Stimulated activated CD8-positive, alpha-beta memory T cell treated with anti-CD3 and anti-CD28 coated beads, Interleukin-4, amount 100 ng/mL, for 1 hour (primary cell): ENCODE measurements at places on chromosomes 12 and 14.

- DNase-seq: no peak
Measured at GRCh38 chr14:68977180-68977717, 1.9 kb downstream of the ACTN1 start.

- DNase-seq: no peak
Measured at GRCh38 chr14:54362759-54363437, 33.9 kb upstream of the CDKN3 start.

GRCh38 chr12:79776111-79776510, 85.3 kb upstream of the PAWR start:
- DNase-seq: no peak

- no peak for DNase-seq
Measured at GRCh38 chr14:50116966-50117365, 594 bp upstream of the VCPKMT start.

DNA sequence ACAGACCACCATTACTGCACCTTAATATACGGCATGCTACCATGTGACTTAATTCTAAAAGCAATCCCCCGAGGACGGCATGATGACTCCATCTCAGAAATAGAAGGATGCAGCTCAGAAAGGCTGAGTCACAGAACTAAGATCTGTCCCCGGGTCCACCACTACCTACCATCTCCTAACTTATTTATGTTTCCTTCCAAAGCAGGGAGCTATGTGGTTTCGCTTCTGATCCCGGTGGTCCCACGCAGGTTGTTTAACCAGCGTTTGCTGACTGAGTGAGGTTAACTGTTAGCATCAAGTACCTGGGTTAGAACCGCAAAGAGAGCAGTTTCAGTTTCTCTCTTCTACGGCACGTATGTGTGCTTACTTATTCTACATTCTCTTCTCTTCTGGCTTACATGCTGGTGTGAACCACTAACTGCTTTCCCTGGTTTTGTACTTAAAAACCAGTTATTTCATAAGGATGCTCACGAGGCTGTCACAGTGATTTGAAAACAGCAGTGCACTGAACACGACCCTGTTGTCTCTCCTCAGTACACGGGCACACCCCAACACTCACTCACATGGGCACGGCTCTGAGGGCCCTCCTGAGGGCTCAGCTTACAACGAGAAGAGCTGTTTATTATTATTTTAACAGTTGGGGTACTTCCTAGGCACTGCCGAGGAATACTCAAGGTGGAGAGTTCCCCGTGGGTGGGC, 66.7 kb downstream of the CCDC88C start:
- DNase-seq: no peak

- no peak for DNase-seq
Measured at GRCh38 chr12:34625116-34625515, 602.8 kb downstream of the ALG10 start.

DNA sequence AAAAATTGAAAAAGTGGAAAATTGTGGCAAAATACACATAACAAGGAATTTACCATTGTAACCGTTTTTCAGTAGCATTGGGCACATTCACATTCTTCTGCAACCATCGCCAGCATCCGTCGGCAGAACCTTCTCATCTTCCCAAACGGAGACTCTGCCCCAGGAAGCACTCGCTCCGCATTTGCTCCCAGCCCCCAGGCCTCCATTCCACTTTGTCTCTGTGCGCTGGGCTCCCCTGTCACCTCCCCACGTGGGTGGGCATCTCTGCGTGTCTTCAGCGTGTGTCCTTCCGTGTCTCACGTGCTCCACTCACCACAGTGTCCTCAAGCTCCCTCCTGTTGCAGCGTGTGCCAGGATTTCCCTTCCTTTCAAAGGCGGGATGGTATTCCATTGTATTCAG, 9.9 kb downstream of the GPR132 start:
- no peak for DNase-seq
